Stomach (tissue), 19 donors: ENCODE measurements at places on chromosomes 1 and 21. TPM values are rescaled to one million over a fixed set of nuclear protein-coding genes. Genes with fewer than 3 reads are reported as not detected.

TPTE gene
- total RNA-seq: not detected

FHAD1 gene
- total RNA-seq: not detected

S100B gene
- total RNA-seq: 5.4 TPM

DNA sequence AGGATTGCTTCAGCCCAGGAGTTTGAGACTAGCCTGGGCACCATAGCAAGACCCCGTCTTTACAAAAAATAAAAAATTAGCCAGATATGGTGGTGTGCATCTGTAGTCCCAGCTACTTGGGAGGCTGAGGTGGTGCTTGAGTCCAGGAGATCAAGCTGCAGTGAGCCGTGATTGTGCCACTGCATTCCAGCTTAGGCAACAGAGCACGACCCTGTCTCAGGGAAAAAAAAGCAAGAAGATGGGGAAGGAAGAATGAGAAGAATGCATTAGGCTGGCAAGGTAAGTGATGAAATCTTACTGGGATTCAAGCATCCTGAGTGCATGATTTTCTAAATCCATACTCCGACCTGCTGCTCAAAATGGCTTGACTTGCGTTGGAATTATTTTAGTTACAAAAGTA, 6.8 kb downstream of the PCP4L1 start:
- peaks cover 20% of the 10 kb centered on the region for H3K4me1 ChIP-seq
- no peak overlapping the region for H3K4me3 ChIP-seq
- H3K27me3 ChIP-seq: no peaks in the 10 kb centered on the region

DNA sequence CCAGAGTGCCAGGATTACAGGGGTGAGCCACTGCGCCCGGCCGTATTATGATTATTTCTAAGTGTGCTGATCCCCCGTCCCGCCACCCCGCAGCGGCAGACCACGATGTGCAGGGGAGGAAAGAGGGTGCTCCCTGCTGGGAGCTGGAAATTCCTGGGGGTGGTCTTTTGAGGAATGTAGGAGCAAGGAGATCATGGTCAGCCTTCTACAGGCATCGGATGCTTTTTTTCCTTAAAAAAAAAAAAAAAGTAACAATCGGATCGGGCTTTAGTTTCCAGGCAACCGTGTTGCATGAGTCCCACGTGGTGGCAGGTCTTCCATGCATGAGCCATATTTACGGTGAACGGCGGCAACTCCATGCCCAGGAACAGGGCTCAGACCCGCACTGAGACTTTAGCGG, 74.2 kb upstream of the COX20 start:
- H3K4me3 ChIP-seq: no peak overlapping the region
- no peaks in the 10 kb centered on the region for H3K4me1 ChIP-seq
- no peaks in the 10 kb centered on the region for H3K36me3 ChIP-seq
- H3K27ac ChIP-seq: no peak overlapping the region
- no peaks in the 10 kb centered on the region for H3K27me3 ChIP-seq

GRCh38 chr1:186094172-186094571, 280.9 kb downstream of the TPR start:
- H3K27ac ChIP-seq: no peak overlapping the region
- no peak overlapping the region for H3K4me3 ChIP-seq
- no peaks in the 10 kb centered on the region for H3K4me1 ChIP-seq
- H3K27me3 ChIP-seq: no peaks in the 10 kb centered on the region
- no peak for DNase-seq
- no peaks in the 10 kb centered on the region for H3K36me3 ChIP-seq

DNA sequence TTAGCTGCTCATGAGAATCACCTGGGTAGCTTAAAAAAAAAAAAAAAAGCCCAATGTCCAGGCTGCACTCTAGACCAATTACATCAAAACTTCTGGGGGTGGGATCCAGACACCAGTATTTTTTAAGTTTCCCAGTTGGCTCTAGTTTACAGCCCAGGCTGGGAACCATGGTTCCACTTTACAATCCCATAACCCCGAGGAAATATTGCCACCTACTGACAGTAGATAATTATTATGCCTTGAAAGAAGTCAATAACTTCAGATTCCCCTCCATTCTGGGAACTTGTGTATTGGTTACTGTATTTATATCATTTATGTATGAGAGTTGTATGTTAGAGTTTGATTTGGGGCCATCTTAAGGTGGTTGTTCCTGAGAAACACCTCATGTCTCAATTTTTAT, 100.2 kb downstream of the SPATA46 start:
- no peak for DNase-seq
- H3K4me1 ChIP-seq: peaks cover 6% of the 10 kb centered on the region
- no peaks in the 10 kb centered on the region for H3K27me3 ChIP-seq
- H3K27ac ChIP-seq: no peak overlapping the region

DNA sequence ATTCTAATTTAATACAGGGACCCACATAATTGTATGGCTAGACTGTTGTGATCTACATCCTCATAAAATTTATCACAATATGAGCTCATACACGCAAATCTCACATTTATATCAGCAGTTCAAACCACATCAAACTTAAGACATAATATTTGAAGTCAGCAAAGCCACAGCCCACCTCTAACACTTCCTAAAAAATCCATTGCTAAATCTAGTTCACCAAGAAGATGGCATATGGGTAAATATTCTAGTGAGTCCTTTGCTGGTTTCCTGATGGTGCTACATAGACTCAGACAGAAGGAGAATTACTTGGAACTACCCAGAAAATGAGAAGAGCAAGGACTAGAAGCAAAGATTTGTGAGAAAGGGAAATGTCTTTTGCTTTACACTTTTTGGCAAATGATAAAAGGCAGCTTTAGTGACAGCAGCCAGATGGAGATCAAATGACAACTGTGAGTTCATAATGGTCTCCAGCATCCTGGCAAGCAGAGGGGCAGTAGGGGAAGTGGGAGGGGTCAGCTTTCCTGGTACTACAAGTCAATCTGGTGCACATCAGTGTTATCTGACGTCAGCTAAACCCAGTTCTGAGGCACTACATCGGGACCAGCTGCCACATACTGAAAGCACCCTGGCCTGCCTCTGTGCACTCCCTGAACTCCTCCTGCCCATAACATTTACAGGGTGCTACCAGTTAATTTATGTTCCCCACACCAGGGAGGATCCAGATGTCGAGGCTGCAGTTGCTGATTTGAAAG, 10.6 kb upstream of the GADD45A start:
- H3K27ac ChIP-seq: no peak overlapping the region
- H3K27me3 ChIP-seq: no peaks in the 10 kb centered on the region
- DNase-seq: peak; percentile 80
- H3K4me3 ChIP-seq: no peak overlapping the region
- H3K4me1 ChIP-seq: no peaks in the 10 kb centered on the region
- no peaks in the 10 kb centered on the region for H3K36me3 ChIP-seq

DNA sequence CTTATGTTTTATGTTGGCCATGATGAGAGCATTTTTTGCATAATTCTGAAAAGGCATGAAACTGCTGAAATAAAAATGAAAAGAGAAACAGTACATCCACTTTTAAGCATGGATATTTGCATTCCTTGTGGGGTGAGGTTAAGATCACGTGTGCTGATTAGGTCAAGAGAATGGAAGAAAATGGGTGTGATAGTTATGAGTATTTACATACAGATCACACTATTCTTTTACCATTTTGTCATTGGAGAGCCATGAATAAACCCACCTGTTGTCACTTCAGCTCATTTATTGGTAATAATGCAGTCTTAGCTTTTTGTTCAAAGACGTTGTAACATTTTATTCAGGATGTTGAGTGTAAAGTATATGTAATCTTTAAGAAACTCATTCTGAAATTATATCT, 153.2 kb downstream of the NOS1AP start:
- H3K27ac ChIP-seq: no peak overlapping the region
- no peak overlapping the region for H3K4me3 ChIP-seq
- H3K36me3 ChIP-seq: no peaks in the 10 kb centered on the region
- no peak for DNase-seq

GRCh38 chr21:44912158-44912473, 8.6 kb downstream of the ITGB2 start:
- H3K27me3 ChIP-seq: no peaks in the 10 kb centered on the region
- DNase-seq: no peak
- no peaks in the 10 kb centered on the region for H3K36me3 ChIP-seq

- no peak for DNase-seq
- no peaks in the 10 kb centered on the region for H3K27me3 ChIP-seq
- no peak overlapping the region for H3K27ac ChIP-seq
- H3K4me3 ChIP-seq: no peak overlapping the region
- no peaks in the 10 kb centered on the region for H3K4me1 ChIP-seq
These were observed 36.9 kb downstream of the ABCA4 start for GRCh38 chr1:94084085-94084484.

- H3K4me1 ChIP-seq: no peaks in the 10 kb centered on the region
- H3K27me3 ChIP-seq: no peaks in the 10 kb centered on the region
- no peak overlapping the region for H3K27ac ChIP-seq
- H3K36me3 ChIP-seq: no peaks in the 10 kb centered on the region
These were observed 173.8 kb downstream of the ETS2 start for GRCh38 chr21:38979271-38980121.

DNA sequence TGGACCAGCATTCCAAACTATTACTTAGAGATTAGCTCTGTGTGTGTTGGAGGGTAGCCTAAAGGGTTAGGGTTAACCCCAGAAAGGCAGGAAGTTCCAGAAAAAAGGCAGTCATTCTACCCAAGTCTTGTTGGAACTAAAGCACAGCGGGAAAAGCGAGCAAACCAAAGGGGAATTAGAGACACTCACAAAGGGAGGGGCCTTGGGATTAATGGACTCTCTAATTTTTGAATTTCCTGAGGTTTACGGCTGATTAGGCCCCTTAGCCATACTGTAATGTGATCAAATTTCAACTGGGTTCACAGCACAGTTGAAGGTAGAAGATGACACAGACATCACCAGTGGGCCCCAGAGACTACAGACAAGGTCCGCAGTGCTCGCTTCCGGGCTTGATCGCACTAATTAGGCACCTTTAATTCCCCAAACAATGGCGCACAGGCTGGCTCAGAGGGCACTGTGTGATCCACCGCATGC, 28.3 kb downstream of the CAPZB start:
- H3K27ac ChIP-seq: peak overlapping the region; percentile 73
- H3K4me1 ChIP-seq: peaks cover 97% of the 10 kb centered on the region
- H3K4me3 ChIP-seq: no peak overlapping the region
- no peaks in the 10 kb centered on the region for H3K36me3 ChIP-seq
- no peak for DNase-seq

DNA sequence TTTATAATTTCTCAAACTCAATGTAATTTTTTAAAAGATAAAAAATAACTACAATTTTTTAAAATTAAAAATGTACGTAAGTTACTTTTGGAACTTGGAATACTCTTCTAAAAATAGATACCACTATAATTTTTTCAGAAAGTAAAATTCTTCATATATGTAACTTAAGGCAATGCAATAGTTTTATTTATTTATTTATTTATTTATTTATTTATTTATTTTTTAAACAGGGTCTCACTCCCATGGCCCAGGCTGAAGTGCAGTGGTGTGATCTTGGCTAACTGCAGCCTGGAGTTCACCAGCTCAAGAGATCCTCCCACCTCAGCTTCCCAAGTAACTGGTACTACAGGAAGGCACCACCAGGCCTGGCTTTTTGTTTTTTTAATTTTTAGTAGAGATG, 3.1 kb upstream of the KRTAP23-1 start:
- H3K36me3 ChIP-seq: no peaks in the 10 kb centered on the region
- no peak for DNase-seq
- H3K4me3 ChIP-seq: no peak overlapping the region

DNA sequence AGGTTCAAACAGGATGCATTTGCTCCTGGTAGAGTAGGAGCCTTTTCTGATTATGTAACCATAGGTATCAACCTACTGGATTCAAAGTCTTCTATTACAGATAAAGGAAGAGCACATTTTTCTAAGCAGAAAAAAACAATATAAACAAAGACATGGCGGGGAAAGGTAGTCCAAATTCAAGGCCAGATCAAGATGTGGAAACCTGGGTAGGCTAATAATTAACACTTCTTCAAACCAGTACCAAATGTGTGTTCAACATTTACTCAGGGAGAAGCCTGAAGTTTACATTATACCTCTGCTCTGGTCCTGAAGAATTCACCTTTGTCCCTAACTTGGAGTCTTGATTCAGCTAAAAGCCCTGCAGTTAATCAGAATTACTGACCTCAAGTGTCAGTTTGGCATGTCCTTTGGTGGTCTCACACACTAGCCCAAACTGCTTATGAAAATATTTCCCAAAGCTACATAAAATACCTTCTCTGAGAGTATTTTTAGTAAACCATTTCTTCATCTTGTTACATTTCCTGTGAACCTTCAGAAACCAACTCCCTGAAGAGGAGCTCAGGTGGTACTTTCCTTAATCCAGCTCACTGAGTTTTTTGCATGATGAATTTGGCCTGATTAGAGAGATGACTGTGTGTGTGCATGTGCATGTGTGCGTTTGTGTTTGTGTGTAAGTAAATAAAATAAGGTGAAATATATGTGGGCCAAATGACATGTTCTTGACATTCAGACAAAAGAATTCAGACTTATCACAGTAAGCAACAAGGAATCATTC, 70.2 kb downstream of the TOR3A start:
- no peak overlapping the region for H3K27ac ChIP-seq
- peaks cover 5% of the 10 kb centered on the region for H3K36me3 ChIP-seq
- peaks cover 36% of the 10 kb centered on the region for H3K4me1 ChIP-seq
- H3K4me3 ChIP-seq: no peak overlapping the region
- no peak for DNase-seq

DNA sequence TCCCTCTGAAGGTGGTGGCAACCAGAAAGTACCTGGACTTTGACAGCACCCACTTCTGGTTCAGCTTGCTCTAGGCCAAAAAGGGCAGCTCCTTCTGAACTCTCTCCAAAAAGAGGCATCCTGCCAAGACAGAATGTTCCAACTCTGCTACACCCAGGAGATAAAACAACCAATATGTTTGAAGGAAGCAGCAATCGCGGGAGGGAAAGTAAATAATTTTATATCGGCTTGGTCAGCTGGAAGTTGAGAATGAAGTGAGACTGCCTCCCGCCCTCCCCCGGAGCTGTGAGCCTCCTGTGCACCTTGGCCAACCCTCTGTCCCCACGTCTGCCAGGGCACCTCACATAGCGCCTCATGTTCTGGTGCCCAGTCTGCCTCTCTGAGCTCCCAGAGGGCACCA, 130.3 kb upstream of the ATP1A1 start:
- H3K4me3 ChIP-seq: no peak overlapping the region
- H3K27ac ChIP-seq: peak overlapping the region; percentile 67
- no peaks in the 10 kb centered on the region for H3K36me3 ChIP-seq
- no peaks in the 10 kb centered on the region for H3K27me3 ChIP-seq
- H3K4me1 ChIP-seq: peaks cover 13% of the 10 kb centered on the region

GRCh38 chr1:48830715-48831114, 54.0 kb upstream of the BEND5 start:
- H3K27me3 ChIP-seq: no peaks in the 10 kb centered on the region
- DNase-seq: no peak
- no peak overlapping the region for H3K4me3 ChIP-seq
- no peak overlapping the region for H3K27ac ChIP-seq
- H3K36me3 ChIP-seq: no peaks in the 10 kb centered on the region

- peaks cover 100% of the 10 kb centered on the region for H3K4me1 ChIP-seq
- H3K36me3 ChIP-seq: peaks cover 3% of the 10 kb centered on the region
- peak overlapping the region; percentile 59 for H3K27ac ChIP-seq
- no peak overlapping the region for H3K4me3 ChIP-seq
- DNase-seq: no peak
These were observed 31.6 kb downstream of the CAPZB start for GRCh38 chr1:19453741-19454201.

- no peak overlapping the region for H3K4me3 ChIP-seq
- H3K36me3 ChIP-seq: no peaks in the 10 kb centered on the region
- H3K27ac ChIP-seq: no peak overlapping the region
- DNase-seq: no peak
These were observed 1.3 kb downstream of the PRAMEF12 start for GRCh38 chr1:12774801-12775345.

- no peak overlapping the region for H3K27ac ChIP-seq
- H3K27me3 ChIP-seq: no peaks in the 10 kb centered on the region
- no peaks in the 10 kb centered on the region for H3K4me1 ChIP-seq
- no peak for DNase-seq
- no peak overlapping the region for H3K4me3 ChIP-seq
These were observed 36.0 kb upstream of the SCMH1 start for GRCh38 chr1:41278076-41278475.
